Adipocyte (in vitro differentiated cells): ENCODE measurements at places on chromosomes 11 and 22.

DNA sequence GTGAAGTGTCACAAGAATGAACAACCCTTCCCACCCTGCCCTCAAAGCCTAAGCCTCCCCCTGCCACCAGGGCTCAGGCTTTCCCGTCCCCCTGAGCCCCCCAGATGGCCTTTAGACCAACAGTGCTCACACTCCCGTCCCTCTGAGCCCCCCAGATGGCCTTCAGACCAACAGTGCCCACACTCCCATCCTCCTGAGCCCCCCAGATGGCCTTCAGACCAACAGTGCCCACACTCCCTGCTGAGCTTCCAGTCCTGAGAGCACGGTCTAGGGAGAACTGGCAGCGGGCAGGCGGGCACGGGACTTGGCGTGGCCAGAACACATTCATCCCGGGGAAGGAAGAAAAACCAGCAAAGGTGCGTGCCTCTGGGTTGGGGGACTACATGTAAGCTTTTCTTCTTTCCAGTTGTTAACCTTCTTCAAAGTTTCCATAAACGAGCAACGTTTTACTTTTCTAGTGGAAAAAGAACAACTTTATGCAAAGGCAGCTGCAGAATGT, 2.5 kb downstream of the MRGPRG start:
- DNase-seq = no peak

GRCh38 chr11:61598886-61599868, 18.3 kb upstream of the SYT7 start:
- peak; percentile 53 for DNase-seq

DNA sequence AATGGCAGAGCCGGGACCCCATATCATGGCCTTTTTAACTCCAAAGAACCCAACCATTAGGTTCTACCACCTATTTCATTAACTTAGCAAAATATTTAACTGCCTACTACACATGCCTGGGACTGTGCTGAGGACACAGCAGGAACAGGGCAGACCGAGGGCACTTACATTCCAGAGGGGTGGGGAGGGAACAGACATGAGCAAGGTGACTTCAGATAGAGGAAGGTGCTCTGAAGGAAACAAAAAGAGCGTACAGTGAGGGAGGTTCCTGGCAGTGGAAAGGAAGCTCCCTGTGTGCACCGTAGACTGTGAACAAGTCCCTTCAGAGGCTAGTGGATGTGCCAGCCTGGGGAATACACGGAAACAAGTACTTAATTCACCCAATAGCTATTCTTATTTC, 82.8 kb downstream of the NAT10 start:
- DNase-seq = no peak

DNA sequence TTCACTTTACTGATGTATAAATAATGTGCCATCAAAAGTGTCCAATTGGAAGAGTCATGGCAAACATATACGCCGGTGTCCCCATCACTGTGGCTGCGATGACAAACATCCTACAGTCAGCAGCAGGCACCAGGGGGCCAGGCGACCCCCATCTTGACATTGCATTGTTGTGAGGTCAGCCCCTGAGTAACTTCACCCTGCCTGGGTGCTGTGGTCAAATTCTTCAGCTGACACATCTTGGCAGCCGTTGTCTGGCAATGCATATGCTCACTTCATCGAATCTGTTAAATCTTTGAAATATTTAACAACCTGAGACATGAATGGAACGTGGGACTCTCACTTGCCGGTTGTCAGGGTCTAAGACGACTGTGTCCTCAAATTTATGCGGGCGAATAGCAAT, 430.9 kb downstream of the BRD1 start:
- DNase-seq = no peak

DNA sequence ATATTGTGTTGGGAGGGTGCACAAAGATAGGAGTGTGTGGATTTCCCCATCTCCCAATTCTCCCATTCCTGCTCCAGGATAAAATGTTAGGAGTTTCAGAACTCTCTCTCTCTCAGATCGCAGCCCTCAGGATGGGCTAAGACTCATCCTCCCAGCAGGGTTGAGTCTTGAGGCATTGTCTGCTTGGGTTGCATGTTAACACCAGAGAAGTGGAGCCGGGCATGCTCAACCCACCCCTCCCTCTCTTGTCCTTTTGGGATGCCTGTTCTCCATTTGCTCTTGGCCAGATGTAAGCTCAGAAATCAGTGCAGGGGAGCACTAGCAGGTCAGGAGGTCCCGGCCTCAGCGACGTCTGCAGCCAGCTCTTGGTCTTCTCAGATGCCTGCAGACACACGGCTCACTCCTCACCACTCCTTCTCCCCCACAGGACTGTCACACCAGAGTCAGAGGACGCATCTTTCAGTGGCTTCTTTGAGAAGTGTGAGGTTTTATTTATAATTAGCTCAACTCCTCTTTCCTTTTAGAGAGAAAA, 1456.5 kb downstream of the TBC1D22A start:
- DNase-seq = no peak

GRCh38 chr11:64022125-64022784, 13.5 kb upstream of the FLRT1 start:
- DNase-seq = no peak

GRCh38 chr11:13762718-13763117, 94.2 kb downstream of the FAR1 start:
- no peak for DNase-seq

DNA sequence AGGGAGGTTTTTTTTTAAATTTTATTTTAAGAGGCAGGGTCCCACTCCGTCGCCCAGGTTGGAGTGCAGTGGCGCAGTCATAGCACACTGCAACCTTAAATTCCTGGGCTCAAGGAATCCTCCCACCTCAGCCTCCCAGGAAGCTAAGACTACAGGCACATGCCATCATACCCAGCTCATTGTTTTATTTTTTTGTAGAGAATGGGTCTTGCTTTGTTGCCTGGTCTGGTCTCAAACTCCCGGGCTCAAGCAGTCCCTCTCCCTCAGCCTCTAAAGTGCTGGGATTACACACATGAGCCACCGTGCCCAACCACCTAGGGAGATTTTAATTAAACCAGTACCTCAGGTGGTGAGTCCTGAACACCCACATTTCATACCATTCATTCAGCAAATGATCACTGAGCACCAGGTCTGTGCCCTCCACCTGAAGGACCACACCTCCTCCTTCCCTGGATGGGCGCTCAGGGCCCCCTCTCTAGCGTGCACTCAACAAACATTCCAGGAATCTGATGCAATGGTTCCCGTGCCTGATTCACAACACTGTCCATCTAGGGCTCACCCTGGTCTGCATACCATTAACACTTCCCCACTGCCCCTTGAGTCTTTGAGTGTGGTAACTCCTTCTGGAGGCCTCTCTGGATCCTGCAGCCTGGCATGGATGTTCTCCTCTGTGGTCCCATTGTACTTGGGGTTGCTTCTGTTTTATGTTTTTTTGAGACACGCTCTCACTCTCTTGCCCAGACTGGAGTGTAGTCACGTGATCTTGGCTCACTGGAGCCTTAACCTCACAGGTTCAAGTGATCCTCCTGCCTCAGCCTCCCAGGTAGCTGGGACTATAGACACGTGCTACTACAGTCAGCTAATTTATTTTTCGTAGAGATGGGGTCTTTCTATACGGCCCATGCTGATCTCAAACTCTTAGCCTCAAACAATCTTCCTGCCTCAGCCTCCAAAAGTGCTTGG, 9.6 kb upstream of the MYH9 start:
- DNase-seq = peak; percentile 74

DNA sequence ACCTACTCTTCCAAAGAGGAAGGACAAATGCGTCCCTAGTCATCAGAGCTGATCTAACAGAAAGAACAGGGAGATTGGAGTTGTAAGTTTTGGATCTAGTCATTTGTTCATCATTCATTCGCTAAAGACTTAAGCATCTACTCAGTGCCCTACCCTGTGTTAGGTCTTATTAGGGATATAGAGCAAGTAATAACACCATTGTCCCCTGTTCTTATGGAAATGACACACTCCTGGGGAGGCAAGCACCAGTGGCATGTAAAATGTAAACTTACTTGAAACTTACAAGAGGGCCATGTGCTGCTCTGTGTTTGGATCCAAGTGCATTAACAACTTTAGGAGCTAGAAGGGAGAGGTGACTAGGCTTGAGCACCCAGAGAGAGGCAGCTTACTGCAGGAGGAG, 61.9 kb downstream of the P4HA3 start:
- no peak for DNase-seq

GRCh38 chr11:16750417-16750816, 12.0 kb downstream of the C11orf58 start:
- no peak for DNase-seq
